ENCODE measurements at places on chromosomes 5 and 9.

DNA sequence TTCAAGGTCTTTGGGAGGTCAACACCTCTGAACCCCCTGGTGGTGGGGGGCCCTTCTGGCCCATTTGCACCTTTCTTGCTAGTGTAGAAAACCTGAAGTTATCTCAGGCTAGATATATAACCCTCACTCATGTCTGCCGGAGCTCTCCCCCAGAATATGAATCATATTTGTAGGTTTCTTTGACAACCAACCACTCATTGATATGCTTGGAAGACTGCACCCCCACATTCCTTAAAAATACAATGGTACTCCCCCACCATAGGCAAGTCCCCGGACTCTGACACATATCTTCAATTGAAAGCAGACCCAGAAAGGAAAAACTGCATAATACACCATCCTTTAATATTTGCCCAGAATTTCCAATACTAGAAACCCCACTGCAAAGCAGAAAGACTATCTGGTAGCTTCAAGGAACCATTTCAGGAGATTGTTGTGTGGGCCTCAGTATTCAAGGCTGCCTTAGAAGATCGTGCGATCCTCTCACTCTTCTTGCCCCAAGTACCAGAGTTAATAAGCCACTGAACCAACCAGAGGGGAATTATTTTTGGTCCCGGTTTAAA lies 978 bp upstream of the UBE2B start:
- DNase-seq: no peak

DNA sequence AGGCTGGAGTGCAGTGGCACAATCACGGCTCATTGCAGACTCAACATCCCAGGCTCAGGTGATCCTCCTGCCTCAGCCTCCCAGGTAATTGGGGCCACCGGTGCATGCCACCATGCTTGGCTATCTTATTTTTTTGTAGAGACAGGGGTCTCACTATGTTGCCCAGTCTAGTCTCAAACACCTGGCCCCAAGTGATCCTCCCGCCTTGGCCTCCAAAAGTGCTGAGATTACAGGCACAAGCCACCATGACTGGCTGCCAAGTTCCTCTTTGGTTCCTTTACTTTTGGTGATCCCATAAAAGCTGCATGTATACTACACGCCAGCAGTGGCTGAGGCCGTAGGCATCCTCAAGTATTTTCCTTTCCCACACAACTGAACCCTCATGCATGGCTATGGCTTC lies 11.4 kb downstream of the ARL15 start:
- DNase-seq: no peak

DNA sequence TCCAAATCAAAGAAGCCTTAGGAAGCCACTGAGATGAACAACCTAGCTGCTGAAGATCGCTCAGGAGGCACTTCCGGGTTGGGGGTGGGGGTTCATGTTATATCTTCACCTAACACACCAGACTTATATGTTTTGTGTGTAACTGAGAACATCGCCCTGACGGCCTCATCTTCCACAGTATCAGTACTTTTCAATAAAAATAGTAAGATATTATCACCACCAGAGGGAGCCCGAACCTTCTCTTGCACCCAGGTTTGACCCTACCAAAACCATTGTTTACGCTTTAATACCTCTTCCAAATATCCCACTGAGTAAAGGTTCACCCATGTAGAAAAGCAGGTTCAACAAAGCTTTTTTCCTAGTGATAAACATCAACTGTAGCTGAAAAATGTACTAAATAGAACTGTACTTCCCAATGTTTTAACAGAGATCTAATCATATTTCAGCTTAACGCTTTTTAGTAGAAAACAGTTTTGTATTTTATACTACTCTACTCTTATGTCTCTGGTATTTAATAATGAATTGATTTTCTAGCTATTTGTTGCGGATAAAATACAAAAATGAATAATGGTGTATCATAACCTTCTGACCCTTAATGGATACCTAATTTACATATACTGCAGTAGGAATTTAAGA lies 244.0 kb downstream of the EPB41L4A start:
- DNase-seq: no peak

- DNase-seq: no peak
These were observed 13.8 kb downstream of the SGTB start for GRCh38 chr5:65708145-65708544.

DNA sequence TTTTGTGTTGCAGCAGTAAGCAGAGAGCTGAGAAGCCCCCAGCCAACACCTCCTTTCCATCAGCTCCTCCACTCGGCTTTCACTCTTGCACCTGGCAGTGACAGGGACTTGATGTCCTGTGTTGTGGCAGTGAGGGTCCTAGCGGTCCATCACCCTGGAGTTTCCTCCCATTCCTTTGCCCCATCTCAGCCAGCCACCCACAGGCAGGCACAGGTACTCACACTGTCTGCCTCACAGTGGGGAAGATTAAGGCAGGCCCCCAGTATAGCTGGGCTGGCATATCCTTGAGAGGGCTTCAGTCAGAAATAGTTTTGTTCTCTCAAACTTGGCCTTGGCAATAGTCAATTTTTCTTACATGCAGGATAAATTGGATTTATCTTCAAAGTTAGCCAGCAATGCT lies 362.7 kb downstream of the GADD45G start:
- DNase-seq: no peak

- DNase-seq: no peak
These were observed 428 bp downstream of the EFNA5 start for GRCh38 chr5:107670087-107670931.

GRCh38 chr9:120366644-120367019 lies 213.3 kb downstream of the CDK5RAP2 start:
- no peak for DNase-seq

DNA sequence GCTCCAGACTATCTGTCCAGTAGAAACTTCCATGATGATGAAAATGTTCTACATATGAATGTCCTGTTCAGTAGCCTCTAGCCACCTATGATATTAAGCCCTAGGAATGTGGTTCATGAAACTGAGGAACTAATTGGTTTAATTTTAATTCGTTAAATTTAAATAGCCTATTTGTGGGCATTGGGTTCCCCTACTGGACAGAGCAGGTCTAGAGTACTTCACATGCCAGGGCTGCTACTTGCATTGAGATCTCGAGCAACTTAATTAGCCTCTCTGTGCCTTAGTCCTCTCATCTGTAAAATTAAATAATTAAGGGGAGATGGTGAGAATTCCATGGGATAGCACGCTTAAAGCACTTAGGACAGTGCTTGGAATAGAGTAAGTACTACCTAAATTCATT lies 160.0 kb downstream of the PAPPA start:
- no peak for DNase-seq

- DNase-seq: no peak
These were observed 62.8 kb upstream of the RARS1 start for GRCh38 chr5:168423478-168423877.

- DNase-seq: no peak
These were observed 139.5 kb upstream of the CYLC2 start for GRCh38 chr9:102855641-102856040.

DNA sequence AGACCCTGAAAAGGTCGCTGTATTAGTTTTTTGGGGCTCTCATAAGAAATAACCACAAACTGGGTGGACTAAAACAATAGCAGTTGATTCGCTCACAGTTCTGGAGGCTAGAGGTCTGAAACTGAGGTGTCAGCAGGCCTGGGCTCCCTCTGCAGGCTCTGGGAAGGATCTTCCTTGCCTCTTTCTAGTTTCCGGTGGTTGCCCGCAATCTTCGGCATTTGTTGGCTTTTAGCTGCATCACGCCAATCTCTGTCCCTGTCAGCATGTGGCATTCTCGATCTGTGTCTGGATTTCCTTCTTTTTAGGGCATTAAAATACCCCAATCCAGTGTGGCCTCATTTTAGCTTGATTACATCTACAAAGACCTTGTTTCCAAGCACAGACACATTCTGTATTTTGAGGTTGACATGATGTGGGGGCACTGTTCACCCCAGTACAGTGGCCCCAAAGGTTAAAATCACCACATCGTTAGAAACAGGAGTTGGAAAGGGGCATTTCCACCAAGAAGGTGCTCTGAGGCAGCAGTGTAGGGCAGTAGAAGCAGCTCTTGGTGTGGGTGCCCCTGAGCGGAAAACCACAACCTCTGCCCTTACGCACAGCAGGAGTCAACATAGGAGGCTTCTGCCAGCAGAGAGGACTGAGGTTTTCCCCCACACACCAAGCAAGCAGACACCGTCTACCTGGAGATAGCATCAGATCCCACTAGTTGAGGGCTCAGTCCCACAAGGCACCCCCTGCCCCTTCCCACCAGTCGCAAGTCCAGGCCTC lies 13.5 kb downstream of the ZNF79 start:
- no peak for DNase-seq
